Cardiac fibroblast (primary cell): ENCODE measurements at places on chromosomes 4 and X.

DNA sequence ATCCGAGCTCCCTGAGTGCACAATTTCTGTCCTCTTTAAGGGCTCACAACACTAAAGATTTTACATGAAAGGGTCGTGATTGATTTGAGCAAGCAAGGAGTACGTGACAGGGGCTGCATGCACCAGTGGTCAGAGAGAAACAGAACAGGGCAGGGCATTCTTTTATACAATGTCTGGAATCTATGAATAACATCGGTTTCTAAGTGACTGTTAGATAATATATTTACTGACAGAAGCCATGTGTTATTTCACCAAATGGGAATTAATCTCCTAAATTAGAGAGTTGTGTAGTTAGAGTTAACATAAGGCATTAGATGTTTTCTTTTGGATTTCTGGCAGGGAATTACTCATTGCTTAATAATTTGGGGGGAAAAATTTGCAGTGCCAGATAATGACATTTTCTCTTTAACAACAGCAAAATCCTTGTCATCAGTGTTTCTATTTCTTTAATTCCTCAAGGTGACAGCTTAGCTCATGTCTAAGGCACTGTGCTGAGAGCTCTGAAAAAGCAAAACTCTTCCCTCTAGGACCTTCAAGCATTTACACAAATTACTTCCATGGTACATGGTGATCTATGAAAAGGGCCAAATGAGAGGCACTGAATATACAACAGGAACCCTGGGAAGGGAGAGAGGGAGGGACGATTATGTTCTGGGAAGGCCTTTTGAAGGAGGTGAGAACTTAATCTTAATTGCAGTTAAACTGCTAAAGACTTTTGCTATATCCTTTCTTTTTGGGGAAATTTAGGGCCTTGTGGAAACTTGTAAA lies 145.0 kb downstream of the RTL3 start:
- DNase-seq: peak; percentile 5

- DNase-seq: peak; percentile 40
These were observed 172.5 kb downstream of the PCDH18 start for GRCh38 chr4:137359691-137360315.

DNA sequence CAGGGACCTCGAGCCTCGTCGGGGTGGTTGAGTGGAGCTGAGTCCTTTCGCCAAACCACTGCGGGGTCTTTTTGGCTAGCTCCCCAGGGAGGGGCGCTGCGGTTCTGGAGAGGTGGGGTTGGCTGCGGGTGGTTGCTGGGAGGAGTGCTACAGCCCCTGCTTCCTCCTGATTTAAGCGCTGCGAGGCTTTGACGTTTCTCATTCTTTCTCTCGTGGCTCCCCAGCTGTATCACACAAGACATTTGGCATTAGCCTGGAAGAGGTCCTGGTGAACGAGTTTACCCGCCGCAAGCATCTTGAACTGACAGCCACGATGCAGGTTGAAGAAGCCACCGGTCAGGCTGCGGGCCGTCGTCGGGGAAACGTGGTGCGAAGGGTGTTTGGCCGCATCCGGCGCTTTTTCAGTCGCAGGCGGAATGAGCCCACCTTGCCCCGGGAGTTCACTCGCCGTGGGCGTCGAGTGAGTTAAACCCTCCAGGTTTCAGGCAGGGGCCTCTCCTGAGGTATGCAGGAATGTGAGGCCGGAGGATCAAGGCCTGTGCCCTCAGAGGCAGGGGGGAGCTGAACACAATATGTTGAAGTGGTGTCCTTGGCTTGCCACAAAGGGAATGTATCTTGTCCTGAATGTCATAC lies 25.5 kb downstream of the ARHGAP36 start:
- no peak for DNase-seq

DNA sequence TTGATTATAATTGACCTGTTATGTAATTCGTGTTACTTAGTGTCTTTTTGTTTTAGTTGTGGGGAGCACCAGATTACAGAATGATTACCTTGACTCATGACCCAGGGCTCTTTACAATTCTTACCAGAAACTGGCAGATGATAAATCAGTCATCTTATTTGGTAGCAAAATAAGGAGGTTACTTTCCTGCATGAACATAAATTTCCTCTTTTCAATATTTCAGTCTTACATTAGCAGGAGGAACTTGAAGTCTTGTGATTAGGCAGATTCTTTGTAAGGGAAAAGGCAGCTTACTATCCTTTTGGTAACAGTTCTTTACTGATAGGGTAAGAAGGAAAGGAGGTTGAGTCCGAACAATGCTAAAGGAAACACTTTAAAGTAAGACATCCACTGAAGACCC lies 26.0 kb upstream of the SLC25A5 start:
- DNase-seq: no peak

DNA sequence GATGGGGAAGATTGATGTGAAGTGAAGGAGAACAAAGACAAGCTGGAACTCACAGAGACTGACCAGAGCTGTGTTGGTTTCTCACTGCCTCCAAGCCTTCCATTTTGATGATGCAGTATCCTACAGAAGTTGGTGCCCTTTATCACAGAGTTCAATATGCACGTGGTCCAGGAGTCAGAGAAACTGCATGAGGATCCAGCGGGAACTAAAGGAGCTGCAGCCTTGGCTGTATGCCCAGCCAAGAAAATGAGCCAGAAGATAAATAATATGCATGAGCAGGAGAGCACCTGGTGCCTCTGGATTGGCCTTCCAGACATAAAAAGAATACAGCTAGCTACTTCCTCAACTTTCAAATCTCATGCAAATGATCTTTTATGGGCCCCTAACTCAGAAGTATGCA lies 44.3 kb upstream of the DCLK2 start:
- peak; percentile 45 for DNase-seq

DNA sequence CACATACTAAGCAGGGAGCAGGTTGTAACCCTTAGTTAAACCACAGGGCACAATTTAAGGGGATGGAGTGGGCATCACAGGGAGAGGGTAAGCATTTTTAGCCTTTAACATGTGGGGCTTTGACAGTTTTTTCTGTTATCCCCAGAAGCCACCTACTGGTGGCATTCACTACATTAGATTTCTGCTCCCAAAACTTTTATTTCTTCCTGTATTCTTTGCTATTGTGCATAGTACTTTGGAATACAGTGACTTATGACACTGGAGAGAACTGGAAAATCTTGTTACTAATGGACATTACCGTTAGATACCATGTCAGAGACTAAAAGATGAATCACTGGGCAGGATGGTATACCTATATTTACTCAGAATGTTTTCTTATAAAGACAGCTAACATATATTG lies 7.3 kb downstream of the TRIM75 start:
- no peak for DNase-seq

DNA sequence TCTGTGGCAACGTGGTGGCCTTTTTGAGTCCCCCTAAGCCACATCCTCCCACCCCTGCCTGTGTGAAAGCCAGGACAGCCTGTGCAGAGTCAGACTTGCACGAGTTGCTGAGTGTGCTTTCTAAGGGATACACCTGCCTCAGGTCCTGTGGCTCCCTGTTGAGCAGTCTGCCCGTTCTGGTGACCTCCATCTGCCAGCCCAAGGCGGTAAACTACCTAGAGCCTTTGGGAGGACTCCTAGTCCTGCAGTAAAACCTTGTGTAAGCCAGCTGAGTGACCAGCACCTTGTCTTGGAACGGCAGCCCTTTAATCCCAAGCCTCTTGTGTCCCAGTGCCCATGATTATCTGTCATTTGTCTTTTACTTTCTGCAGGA lies 69.3 kb downstream of the NBDY start:
- no peak for DNase-seq
